ENCODE measurements at places on chromosomes 3 and 15.

- no peak for DNase-seq
Observed at GRCh38 chr15:91001209-91001608, 6.9 kb upstream of the PRC1 start.

- DNase-seq: no peak
Observed at GRCh38 chr15:72482275-72482674, 8.1 kb downstream of the ARIH1 start.

DNA sequence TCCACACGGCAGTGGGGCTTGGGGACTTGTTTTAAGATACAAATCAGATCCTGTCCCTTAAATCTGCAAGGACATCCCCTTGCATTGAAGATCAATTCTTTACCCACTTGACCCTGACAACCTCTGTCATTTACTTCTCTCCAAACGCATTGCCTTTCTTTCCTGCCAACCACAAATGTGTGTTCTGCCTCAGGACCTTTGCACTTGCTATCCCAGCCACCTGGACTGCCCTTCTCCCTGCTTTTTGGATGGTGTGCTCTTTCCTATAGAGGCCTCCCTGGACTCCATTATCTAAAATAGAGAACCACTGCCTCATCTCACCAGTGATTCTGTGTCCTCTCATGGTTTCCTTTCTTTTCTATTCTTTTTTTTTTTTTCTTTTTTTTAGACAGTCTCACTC is 1.5 kb upstream of the RPL29 start:
- no peak for DNase-seq

DNA sequence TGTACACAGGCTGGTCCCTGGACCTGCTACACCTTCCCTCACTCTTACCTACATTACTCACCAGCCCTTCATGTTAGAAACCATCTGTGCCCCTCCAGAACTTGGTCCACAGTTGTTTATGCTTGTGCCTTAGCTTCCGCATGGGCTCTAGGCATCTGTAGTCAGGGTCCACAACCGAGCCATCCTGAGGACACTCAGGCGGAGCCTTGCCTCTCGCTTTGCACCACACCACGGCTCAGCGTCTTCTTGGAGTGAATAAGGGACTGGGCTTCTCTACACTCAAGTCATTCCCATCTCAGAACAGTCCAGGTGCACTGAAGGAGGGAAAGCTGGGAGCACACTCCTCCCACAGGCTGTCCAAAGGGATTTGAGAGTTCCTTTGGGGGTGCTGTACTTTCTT is 97.8 kb downstream of the HMG20A start:
- no peak for DNase-seq

DNA sequence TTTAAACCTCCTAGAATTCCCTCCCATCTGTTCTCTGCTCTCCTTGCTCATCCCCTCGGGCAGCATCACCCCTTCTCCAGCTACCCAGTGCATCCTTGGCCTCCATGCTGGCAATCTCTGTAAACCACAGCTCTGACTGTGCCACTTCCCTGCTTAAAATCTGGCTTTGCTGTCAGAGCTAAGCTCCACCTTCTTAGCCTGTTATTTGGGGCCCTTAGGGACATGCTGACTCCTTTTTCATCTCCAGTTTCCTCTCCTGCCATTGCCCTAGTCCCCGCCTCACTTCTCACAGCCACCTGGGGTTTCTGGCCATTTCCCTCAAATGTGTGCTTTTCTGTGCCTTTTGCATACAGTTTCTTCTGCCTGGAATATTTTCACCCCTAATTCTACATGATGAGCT is 5.7 kb downstream of the SLC6A20 start:
- DNase-seq: no peak

DNA sequence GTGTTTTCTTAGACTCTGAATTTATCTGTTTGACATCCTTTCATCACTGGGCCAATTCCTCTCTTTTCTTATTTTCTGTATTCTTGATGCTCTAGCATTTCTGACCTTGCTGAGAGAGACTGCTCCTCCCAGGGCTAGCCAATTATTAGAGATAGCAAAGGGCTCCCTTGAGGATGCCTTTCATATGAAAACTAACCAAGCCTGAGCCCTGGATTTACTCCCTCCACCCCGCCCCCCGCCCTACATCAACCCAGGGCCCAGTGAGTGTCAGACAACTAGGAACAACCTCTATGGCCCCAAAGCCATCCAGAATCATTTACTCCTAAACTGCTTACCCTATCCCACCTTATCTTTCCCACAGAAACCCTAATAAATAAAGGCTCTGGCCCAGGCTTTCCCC is 69.7 kb upstream of the LARS2 start:
- DNase-seq: no peak

DNA sequence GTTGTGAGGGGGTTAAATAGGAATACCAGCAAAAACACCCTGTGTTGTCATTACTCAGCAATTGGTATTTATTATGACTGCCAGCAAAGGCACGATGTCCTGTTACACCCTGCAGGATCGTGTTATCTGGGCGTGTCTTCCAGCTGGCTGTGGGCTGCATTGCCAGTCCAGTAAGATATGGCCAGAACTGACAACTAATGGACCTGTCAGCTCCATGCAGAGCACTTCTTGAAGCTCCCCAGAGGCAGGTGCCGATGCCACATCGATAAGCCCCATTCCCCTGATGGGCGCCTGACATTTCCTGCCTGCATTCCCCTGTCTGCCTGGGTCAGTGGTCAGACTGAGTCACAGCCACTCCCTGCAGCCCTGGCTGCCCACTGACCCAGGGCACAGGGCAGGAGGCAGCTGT is 79.7 kb upstream of the RASGRF1 start:
- DNase-seq: peak; percentile 49

DNA sequence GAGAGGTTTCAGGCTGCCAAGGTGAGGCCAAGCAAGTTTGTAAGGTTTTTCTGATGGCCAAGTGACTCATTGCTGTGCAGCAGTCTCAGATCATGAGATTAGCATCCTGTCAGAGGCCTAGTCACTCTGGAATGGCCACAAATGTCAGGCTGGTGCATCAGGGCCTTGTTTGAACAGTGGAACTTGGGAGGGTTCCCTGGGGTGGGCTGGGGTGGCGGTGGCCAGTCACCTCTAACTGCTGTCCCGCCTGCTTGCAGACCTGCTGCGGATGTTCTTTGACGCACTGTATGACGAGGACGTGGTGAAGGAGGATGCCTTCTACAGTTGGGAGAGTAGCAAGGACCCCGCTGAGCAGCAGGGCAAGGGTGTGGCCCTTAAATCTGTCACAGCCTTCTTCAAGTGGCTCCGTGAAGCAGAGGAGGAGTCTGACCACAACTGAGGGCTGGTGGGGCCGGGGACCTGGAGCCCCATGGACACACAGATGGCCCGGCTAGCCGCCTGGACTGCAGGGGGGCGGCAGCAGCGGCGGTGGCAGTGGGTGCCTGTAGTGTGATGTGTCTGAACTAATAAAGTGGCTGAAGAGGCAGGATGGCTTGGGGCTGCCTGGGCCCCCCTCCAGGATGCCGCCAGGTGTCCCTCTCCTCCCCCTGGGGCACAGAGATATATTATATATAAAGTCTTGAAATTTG is 2.8 kb upstream of the FAM131A start:
- peak; percentile 35 for DNase-seq

DNA sequence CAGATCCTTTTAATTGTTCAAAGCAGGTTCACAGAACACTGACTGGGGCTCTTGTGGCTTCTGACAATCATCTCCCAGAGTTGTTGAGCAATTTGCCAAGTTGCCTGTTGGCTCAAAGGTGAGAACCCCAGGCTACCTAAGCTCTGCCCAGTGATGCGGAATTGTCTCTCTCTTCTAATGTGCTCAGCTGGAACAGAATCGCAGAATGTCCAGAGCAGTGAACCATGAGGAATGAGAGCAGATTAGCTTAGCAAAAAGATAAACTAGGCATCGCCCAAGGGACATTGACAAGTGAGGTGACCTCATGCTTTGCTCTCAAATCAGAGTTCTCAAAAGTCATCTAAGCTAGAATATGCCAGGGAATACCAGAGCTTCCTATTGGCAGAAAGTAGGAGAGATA is 148.1 kb downstream of the WDR76 start:
- no peak for DNase-seq

GRCh38 chr3:25397150-25397549 is 30.9 kb upstream of the RARB start:
- DNase-seq: no peak

DNA sequence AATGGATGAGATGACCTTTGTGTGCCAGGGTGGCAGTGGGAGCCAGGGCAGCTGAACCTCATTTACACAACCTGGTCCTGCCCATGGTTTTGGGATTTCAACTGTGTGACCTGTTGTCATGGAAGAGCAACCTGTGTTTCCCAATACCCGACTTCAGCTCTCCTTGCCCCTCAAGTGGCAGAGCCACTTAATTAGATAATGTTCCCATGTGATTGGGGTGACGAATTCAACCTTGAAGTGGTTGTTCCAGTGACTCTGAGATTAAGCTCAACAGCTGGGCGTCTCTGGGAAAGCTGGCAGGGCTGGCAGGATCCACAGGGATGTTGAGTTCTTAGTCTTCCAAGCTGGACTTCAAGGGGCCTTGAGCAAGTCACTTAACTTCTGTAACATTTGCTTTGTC is 71.0 kb downstream of the THSD4 start:
- peak; percentile 59 for DNase-seq

DNA sequence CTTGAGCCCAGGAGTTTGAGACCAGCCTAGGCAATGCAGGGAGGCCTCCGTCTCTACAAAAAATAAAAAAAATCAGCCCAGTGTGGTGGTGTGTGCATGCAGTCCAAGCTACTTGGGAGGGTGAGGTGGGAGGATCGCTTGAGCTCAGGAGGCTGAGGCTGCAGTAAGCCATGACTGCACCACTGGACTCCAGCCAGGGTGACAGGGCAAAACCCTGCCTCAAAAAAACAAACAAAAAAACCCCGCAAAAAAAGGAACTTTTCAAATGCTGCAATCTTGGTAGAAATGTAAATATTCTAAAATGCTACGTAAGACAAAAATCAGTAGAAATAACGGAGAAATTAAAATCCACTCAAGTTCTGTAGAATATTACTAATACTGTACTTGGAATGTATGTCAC is 108.1 kb upstream of the MELTF start:
- peak; percentile 49 for DNase-seq

- no peak for DNase-seq
Observed at GRCh38 chr3:168796339-168796738, 700.6 kb upstream of the GOLIM4 start.

GRCh38 chr15:50127255-50127777 is 8.3 kb upstream of the ATP8B4 start:
- no peak for DNase-seq

DNA sequence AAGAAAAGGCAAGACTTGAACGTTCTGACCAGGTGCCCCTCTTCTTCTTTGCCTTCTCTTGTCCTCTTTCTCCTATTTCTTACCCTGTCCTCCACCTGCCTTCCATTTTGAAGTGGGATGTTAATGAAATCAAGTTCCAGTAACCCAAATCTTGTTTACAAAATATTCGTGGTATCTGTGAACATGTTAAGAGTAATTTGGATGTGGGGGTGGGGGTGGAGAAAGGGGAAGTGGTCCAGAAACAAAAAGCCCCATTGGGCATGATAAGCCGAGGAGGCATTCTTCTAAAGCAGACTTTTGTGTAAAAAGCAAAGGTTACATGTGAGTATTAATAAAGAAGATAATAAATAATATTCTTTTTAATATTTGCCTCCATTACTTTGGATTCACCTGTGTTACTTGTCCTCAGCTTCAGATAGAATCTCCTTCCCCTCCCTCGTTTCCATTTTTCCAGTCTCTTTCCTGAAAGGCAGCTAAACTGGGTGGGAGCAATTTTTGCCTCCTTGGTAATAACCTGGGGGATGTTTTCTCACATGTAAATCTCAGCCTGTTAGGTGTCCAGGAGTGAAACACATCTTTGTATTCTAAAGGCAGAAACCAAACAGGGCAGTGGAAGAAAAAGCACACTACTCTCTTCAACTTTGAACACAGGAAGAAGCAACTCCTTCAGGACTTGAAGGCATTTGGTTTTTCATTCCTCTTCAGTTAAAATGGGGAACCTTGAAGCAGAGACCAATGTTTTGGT is 3.2 kb downstream of the CHST2 start:
- DNase-seq: no peak

- DNase-seq: no peak
Observed at GRCh38 chr15:40342416-40343320, 1.9 kb upstream of the CCDC9B start.

GRCh38 chr15:40486066-40486770 is 15.4 kb downstream of the CHST14 start:
- DNase-seq: no peak

- no peak for DNase-seq
Observed at GRCh38 chr3:176848431-176849214, 348.7 kb downstream of the TBL1XR1 start.

DNA sequence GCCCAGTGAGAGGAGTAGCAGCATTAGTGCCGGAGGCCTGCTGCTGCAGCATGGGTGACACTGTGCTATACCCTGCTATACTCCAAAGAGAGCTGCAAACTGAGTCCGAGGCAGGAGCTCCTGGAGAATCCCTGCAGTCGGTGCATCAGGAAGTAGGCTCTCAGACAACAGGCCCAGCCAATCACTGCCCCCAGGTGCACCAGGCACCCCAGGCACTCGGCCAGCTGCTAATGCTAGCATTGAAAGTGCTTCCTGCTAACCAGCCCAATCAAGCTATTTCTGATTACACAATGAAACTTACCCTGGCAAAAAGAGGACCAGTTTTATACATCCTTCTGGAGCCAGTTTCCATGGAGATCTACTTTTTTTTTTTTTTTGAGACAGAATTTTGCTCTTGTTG is 45.6 kb upstream of the IREB2 start:
- DNase-seq: no peak

Measured in left ventricle myocardium superior (tissue), 1 donor.